GM23248 (cell line): ENCODE measurements at places on chromosomes 2 and 18.

- peak; percentile 94 for DNase-seq
These were observed 61.5 kb downstream of the VRK2 start for GRCh38 chr2:58107803-58108710.

- DNase-seq: no peak
These were observed 79.2 kb upstream of the CDH2 start for GRCh38 chr18:28256166-28256565.

- DNase-seq: no peak
These were observed 170.0 kb upstream of the CRIM1 start for GRCh38 chr2:36185624-36186023.

DNA sequence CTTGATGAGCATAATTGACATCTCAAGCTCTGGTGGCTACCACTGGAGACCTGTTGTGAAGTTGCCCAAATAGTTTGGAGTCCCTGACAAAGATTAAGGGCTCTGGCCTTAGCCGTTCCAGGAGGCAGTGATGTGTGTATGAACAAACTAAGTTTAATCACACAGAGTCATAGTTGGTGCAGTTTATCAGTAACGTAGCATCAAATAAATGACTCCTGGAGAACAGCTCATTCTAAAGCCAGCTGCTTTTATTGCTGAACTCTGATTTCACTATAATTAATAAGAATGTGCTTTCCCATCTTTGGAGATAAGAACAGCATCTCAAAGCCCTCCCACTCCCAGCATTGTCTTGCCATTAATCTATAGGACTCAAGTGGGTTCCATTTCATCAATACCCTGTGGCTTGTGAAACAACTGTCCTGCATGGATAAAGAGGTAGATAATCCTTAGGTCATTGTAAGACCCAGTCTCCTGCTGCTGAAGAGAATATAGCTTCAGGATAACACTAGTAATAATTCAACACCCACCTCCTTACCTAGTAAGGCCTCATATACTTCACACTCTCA, 211.4 kb upstream of the THUMPD2 start:
- DNase-seq: peak; percentile 56

DNA sequence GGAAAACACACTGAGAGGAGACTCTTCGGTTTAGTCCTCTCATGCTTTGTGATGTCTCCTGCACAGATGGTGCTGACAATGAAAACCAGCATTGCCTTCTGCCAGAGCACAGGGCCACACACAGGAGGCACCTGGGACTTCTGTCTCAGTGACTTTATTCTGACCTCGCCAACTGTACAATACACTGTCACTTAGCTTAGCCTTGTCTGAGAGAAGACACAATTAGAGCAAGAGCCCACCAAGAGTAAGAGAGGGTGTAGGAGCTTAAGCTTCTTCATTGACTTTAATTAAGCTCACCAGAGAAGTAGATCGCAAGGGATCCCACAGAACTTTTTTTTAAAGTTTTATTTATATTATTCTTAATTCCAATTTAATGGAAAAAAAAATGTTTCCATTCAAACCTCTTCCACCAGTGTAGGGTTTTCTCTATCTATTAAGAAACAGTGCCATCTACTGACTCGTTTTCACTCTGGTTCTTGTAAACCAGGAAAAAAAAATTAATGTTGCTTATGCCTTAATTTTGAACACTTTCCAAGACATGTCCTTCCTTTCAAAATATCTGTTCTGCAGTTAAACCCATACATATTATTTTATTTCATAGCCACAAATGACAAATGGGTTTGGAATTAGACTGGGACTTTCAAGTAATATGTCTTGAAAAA, 42.4 kb upstream of the DDX18 start:
- peak; percentile 65 for DNase-seq

DNA sequence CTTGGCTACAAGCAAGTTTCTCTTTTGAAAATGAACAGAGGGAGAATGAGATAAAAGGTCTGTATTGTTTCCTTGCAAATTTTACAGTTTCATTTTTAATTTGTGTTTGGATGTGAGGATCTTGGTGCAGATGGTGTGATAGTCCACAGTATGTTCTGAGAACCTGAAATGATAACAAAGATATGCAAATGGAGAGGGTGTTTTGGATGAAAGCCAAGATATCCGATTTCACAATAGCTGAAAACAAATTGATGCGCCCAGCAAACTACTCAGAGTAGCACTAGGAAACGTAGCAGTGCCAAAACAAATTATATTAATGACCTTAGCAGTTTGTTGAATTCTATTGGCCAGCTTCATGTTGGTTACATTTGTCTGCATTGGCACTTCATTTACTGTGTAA, 683.5 kb downstream of the TMEM182 start:
- DNase-seq: no peak

DNA sequence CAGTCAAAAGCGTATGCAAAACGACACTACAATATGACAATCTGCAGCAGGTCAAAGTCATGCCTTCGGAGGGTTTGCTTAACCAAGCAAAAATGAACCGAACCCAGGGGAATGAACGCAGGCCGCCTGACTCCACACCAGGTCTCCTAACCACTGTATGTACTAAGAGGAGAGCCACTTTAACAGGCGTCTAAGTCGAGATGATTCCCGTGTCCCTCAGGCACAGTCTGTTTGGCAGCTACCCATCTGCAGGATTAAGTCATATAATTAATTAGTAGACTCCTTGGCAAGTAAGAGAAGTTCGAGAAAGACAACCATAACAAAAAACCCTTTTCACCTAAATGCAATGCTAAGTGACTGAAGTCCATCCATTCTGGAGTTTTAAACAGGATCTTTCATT, 15.2 kb downstream of the CYB5A start:
- no peak for DNase-seq

DNA sequence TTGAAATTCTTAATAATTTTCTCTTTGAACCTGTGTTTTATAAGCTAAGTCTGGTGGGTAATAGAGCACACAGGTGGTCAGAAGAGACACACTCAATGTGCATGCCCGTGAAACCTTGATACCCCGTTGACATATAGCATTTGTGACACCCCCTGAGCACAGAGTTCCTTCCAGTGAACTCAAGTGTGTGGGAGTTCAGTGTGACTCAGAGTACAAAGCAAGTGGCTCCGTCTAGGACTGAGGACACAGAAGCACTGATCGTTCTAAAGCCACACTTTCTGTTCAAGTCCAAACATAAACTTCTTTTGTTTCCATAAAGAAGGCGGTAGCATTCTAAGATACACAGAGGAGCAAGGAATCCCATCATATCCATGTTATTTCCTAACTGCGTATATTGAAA, 523.6 kb downstream of the PID1 start:
- no peak for DNase-seq

DNA sequence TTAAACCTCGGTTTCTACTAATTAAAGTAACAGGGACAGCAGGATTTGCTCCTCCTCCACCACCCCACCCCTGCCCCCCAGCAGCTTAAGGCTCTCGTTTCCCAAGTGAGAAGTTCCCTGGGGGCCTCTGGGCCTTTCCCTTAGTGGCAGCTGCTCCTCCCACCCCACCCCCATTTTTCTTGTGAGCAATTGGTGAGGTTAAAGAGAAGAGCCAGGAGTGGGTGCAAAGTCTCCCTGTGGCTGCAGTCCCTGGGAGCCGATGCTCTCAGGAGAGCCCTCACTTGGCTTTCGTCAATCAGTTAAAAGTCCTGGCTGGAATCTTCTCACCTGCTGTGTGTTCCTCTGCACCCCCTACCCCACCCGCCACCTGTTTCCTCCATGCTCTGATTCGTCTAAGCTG, 48.7 kb upstream of the AGAP1 start:
- DNase-seq: no peak
